ENCODE measurements at places on chromosomes 7 and 10.

DNA sequence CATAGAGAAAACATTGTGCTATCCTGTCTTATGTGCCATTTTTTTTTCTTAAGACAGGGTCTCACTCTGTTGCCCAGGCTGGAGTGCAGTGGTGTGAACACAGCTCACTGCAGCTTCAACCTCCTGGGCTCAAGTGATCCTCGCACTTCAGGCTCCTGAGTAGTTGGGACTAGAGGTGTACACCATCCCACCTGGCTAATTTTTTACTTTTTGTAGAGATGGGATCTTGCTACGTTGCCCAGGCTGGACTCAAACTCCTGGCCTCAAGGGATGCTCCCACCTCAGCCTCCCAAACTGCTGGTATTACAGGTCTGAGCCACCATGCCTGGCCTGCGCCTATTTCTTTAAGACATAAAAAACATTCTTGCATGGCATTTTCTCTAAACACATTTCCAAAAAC, 20.6 kb downstream of the LYZL1 start:
- no peak for DNase-seq

- DNase-seq = no peak
Measured at GRCh38 chr7:143978585-143978984, 21.5 kb upstream of the OR6B1 start.

- no peak for DNase-seq
Measured at GRCh38 chr10:110771486-110771885, 100.2 kb upstream of the PDCD4 start.

- DNase-seq = no peak
Measured at GRCh38 chr10:92790440-92790839, 57.9 kb upstream of the EXOC6 start.

DNA sequence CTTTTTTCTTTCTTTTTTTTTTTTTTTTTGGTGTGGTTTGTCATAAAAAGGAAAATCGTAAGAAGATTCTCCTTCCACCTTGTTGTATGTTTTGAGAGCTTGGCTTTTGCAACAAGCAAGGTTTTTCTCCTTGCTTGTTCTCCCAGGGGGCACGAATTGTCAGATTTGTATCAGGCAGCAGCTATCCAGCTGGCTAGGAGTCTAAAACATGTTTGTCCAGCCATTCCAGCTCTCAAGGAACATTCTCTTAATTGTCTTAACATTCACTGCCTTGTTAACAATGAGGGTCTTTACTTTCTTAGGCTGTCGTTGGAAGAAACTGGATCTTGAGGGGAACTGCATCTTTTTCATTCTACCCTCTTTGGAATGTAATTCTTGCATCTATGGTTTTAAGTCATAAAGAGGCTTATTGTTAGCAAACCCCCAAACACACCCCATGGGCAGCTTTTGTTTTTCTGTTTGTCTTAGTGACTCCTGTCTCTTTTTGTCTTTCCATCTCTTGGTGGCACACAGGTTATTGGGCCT, 14.6 kb downstream of the SHTN1 start:
- DNase-seq = no peak

GRCh38 chr10:33734393-33735155, 400.1 kb upstream of the NRP1 start:
- DNase-seq = peak; percentile 43

DNA sequence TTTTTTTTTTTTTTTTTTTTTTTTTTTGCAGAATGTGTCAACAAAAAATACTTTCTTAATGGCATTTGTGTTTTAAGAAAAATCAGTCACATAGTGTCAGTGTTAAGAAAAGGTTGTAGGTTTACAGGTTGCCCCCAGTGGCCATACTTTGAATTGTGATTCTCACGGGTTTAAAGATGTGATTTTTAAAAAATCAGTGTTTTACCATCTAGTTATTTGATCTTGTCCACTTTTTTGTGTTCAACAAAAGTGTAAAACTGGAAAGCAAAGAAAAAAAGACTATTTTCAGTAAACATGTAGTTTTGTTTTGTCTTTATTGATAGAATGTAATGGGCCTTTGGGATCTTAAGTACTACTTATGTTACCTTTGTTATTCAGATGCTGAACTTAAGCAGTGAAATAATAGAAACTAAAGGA, 25.7 kb downstream of the SUV39H2 start:
- DNase-seq = peak; percentile 26

GRCh38 chr7:38321515-38321944, 48.1 kb upstream of the TARP start:
- peak; percentile 64 for DNase-seq

DNA sequence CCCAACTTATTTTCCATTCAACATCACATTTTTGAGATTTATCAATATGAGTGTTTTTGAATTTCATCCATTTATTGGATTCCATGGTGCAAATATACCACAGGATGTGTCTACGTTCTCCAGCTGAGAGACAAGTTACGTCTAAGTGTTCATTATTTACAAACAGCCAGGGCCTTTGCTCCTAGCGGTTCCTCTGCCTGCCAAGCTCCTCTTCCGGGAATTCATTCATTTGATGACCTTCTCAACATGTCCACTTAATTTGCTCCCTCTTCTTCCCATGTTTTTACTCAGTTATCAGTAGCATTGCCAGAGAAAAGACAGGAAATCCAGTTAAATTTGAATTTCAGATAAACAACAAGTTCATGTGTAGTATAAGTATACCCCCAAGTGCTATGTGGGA, 321.7 kb downstream of the PRPF18 start:
- no peak for DNase-seq

GRCh38 chr10:62817121-62817765, 1.1 kb upstream of the EGR2 start:
- no peak for DNase-seq

GRCh38 chr7:5388905-5389433, 34.7 kb downstream of the TNRC18 start:
- no peak for DNase-seq

- no peak for DNase-seq
Measured at GRCh38 chr7:150413640-150414081, 34.5 kb downstream of the ZNF775 start.

GRCh38 chr7:36015733-36016132, 137.3 kb upstream of the EEPD1 start:
- DNase-seq = peak; percentile 77

DNA sequence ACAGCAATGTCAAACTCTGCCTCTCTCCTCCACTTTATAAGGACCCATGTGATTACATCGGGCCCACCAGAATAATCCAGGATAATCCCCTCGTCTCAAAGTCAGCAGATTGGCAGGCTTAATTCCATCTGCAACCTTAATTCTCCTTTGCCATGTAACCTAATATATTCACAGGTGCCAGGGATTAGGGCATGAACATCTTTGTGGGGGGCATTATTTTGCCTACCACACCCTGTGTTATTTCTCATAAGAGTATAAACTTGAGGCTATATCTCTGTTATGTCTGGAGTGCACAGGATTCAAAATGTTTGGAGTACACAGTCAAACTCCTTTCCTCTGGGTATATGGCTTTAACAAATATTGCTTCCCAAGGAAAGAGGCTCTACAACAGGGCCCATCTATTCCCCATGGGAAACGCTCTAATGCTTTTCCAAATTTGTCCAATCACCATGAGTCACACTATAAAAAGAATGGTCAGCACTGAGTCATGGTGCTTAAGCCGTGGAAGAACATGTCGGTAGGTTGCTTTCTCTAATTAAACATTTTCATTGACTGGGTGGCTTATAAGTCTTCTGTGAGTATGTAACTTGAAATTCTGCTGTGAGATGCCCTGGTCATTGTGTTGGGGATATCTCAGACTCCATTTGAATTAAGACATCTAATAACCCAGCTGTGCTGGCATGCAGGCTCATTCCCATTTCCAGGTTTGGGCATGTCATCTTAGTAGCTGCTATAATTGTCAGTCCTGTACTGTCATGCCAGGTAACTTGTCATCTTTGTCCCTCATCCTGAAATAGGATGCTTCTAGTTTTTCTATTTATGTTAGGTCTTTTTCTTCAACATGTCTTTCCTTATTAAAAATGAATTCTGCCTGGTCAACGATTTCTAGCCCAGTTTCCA, 11.5 kb upstream of the AKR1B10 start:
- peak; percentile 90 for DNase-seq

GRCh38 chr7:114930107-114930661, 8.3 kb downstream of the MDFIC start:
- peak; percentile 39 for DNase-seq

GRCh38 chr7:110835849-110836248, 255.1 kb upstream of the LRRN3 start:
- no peak for DNase-seq

- DNase-seq = peak; percentile 47
Measured at GRCh38 chr10:15703151-15703880, 16.4 kb downstream of the ITGA8 start.
